Activated CD4-positive, alpha-beta memory T cell treated with anti-CD3 and anti-CD28 coated beads, Interleukin-2, amount 10 ng/mL, durations not matched to agents 7 days and 5 days (primary cell): ENCODE measurements at places on chromosomes 3 and 15.

- peak; percentile 52 for DNase-seq
These were observed 1.9 kb upstream of the VWA5B2 start for GRCh38 chr3:184227481-184227935.

- DNase-seq, result peak; percentile 62
These were observed 18.1 kb upstream of the SCN10A start for GRCh38 chr3:38834110-38834509.

GRCh38 chr3:30245858-30246622 is 360.4 kb upstream of the TGFBR2 start:
- no peak for DNase-seq

DNA sequence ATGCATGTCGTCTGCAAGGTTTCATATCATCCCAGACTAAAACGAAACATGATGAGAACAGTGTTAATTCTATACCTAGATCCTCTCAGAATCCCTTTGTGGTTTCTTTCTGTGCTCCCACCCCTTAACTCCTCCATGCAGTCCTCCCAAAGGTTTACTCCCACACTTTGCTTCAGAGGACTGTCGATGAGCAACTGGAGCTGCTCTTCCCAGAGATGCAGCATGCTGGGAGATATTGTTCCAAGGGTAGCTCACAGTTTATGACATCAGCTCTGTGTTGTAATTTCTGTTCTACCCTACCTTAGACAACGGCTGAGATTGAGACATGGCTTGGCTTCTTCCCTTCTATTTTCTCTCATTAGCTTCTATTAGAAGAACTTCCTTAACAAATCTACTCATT is 313.0 kb upstream of the COL8A1 start:
- no peak for DNase-seq

- DNase-seq, result no peak
These were observed 23.4 kb upstream of the NOX5 start for GRCh38 chr15:68990992-68991500.

- no peak for DNase-seq
These were observed 28.1 kb downstream of the PARP16 start for GRCh38 chr15:65258375-65259262.

GRCh38 chr3:124826703-124827102 is 60.5 kb downstream of the ITGB5 start:
- no peak for DNase-seq

DNA sequence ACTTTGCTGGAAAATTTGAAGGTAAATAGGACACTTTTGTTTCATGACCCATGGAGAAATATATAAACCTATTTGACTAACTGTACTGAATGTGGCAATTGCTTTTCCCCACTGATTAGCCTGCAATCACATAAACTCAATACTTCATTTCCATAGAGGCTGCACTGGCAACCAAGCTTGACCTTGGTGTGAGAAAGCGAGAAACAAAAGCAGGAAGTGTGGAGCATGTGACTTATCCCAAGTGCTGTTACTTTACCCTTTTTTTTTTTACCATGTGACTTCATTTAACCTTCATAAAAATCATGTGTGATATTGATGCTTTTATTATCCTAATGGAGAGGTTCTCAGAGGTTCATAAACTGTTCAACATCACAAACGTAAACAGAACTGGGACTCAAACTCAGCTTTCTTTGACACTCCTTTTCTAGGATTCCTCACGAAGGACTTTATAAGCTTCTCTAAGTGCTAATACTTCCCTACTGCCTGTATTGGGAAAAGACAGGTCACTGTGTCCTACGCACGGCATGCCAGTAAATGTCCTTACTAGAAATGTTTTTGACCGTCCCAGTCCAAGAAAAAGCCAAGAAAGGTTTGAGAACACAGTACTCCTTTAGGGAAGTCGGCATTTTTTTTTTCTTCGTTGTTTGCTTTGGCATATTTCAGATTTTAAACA is 34.9 kb upstream of the ZNF385D start:
- DNase-seq, result no peak

GRCh38 chr15:90519688-90520087 is 10.0 kb upstream of the CRTC3 start:
- no peak for DNase-seq

- no peak for DNase-seq
These were observed 9.1 kb downstream of the TEX264 start for GRCh38 chr3:51680196-51680595.

DNA sequence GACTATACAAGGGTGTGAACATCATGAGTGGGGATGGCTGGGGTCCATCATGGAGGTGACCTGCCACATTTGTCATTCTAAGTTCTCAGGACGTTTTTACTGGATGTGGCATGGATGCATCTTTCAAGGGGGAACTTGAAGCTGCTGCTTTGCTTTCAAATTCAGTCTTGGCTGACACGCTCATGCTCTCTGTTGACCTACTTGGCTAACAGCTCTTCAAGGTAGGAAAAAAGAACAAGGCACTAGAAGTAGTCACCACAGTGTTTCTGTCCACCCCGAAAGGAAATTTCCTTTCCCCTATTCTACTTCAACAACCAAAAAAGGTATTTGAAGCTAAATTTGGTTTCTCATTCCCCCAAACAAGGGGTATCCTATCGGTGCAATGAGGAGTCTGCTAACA is 15.0 kb downstream of the STIMATE start:
- DNase-seq, result no peak

GRCh38 chr3:125261031-125261430 is 48.5 kb upstream of the SLC12A8 start:
- no peak for DNase-seq

GRCh38 chr3:100096866-100097265 is 17.4 kb downstream of the FILIP1L start:
- peak; percentile 33 for DNase-seq

DNA sequence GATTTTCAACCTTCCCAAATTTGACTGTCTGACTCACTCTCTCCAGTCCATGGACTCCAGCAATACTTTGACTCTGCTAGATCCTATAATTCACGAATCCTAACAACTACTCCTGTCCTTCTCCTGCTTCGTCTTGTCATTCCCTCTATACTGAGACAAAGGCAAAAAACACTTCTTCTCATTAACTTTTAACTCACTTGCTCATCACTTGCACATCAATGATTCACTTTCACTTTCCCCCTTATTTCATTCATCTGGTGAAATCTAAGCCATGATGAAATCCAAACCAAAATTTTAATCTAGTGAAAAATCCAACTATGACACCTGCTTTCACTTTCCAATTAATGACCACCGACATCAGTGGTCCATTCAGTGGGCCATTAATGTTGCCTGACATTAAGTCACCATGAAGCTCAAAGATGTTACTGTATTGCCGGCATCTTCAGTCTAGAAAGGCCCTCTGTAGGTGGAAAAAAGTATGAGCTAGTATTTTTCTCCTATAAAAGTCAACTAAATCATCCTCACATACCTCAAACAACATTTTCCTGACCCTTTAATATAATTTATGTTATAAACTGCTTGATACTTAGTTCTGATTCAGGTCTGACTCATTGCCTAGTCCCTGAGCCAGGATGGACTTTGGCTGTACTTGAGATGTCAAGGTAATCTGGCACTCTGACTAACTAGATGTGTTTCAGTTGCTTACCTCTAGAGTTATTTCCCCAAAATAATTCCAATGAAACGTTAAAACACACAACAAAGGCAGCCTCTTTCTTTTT is 158.6 kb downstream of the CNTN6 start:
- no peak for DNase-seq

DNA sequence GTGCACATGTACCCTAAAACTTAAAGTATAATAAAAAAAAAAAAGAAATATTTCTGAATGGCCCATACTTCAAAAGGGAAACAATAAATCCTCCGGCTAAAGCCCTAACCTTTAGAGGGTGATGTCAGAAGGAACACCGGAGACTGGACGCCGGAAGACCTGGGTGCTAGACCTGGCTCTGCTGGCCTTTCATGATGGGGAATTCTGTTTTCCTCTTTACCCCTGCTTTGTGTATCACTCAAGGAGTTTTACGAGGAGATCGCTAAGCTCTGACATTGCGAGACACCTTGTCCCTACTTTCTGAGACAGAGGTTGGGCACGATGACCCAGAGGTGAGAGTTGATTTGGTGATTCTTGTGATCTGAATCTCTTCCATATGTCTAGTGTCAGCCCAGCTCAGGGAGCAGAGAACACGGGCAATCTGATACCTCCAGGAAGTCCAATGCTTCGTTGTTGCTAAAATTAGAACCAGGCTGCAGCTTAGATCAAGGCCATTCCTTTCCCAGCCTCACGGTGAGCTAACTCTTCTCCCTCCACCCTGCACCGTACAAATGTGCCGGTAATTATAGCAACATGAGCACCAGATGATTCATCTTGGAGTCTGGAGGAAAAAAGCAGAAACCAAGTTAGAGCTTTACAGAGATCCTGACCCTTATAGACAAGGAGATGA is 42.0 kb upstream of the CFAP161 start:
- DNase-seq, result no peak

GRCh38 chr3:81871358-81872155 is 110.1 kb upstream of the GBE1 start:
- DNase-seq, result no peak

DNA sequence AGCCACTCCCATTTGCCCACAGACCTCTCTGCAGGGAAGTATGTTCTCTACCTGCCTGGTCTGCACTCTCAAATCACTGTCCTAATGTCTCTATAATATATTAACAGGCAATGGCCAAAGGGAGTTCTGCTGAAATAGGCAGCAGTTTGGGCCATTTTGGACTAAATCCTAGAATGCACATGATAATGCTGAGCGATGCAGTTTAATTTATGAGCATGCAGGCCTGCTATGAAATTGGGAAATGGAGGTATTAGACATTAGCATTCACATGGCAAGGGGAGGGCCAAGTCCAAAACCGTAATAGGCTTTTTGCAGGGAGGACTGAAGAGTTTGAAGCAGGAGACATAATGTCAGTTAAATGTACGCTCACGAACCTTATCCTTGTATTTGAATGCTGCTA is 31.3 kb downstream of the NMNAT3 start:
- DNase-seq, result no peak

DNA sequence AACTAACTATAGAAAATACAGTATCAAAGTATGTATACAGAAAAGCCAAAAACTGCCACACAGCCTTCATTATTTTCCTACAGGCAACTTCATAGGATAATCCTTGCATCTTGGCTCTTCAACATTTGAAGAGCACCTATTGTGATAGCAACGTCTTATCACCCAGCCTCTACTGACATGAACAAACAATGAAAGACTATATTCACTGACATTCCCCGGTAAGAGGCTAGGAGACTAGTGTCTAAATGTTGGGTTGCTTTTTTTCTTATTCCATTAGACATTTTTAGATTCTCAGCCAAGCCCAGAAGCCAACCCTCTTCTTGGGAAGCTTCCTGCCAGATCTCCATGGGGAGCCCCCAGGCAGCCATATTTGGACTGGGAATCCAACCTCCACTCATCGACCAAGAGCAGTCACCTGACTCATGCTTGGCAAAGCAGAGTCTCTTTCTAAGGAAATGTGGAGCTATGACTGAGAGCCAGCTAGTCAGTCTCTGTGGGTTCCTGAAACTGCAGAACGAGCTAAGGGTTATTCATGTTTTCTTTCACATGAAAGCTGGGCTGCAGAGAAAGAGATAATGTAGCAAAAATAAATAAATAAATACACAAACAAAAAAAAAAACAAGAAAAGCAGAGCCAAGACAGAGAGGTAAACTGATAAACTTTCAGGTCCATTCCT is 227.5 kb downstream of the MAGI1 start:
- DNase-seq, result no peak

DNA sequence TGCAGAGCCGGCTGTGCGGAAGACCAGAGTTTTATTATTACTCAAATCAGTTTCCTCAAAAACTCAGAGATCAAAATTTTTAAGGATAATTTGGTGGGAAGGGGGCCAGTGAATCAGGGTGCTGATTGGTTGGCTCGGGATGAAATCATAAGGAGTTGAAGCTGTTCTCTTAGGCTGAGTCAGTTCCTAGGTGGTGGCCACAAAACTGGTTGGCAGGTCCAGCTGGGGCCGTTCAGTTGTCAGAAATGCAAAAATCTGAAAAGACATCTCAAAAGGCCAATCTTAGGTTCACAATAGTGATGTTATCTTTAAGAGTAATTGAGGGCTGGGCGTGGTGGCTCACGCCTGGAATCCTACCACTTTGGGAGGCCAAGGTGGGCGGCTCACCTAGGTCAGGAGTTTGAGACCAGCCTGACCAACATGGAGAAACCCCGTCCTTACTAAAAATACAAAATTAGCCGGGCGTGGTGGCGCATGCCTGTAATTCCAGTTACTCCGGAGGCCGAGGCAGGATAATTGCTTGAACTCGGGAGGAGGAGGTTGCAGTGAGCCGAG is 2.3 kb upstream of the ZNF589 start:
- no peak for DNase-seq

DNA sequence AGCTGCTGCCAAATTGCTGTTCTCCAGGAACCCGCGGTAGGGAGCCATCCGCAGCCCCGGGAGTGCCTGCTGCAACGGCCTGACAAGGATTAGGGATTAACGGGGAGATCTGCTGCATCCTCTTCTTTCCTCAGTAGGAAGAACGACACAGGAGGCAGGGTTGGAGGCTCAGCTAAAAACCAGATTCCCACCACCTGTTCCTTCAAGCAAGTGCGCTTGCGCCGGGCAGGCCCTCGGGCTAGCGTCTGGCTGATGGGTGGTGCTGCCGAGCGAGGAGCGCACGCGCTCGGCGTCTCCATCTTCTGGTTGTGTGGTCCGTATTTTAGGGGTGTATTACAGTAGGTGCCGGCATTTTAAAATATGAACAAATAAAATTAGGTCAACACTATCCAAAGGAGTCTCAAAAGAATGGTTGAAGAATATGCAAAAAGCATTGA is 25.4 kb upstream of the SLC25A26 start:
- DNase-seq, result no peak

- DNase-seq, result no peak
These were observed 47.8 kb upstream of the C3orf70 start for GRCh38 chr3:185200639-185201038.

DNA sequence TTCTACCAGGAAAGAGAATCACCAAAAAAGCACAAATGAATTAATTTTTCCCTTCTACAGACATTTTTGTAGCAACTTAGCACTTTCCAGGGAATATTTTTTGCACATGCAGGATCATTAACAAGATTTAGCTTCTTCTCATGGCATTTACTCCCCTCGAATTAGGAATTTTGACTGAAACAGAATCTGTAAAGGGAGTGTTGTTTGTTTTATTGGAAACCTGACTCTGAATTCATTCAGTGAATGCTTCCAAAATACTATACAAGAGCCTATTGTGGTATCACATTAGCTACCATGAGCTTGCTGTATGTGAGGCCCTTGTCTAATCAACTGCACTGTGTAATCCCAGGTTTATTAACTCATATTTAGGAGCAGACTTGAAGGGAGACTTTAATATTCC is 130.4 kb upstream of the ATP10A start:
- DNase-seq, result no peak

GRCh38 chr3:95752199-95752598 is 1062.2 kb upstream of the EPHA6 start:
- no peak for DNase-seq

GRCh38 chr15:98842973-98843285 is 164.7 kb downstream of the PGPEP1L start:
- no peak for DNase-seq
